ENCODE measurements at places on chromosomes 16 and 17. TPM values are rescaled to one million over a fixed set of nuclear protein-coding genes. Genes with fewer than 3 reads are reported as not detected.

DUS2 gene
- 21.1 TPM for total RNA-seq

DPEP3 gene
- not detected for total RNA-seq

HBQ1 gene
- 5.5 TPM for total RNA-seq

- ATAC-seq = no peak
Observed at GRCh38 chr17:74637265-74637664, 13.7 kb upstream of the CD300E start.

DNA sequence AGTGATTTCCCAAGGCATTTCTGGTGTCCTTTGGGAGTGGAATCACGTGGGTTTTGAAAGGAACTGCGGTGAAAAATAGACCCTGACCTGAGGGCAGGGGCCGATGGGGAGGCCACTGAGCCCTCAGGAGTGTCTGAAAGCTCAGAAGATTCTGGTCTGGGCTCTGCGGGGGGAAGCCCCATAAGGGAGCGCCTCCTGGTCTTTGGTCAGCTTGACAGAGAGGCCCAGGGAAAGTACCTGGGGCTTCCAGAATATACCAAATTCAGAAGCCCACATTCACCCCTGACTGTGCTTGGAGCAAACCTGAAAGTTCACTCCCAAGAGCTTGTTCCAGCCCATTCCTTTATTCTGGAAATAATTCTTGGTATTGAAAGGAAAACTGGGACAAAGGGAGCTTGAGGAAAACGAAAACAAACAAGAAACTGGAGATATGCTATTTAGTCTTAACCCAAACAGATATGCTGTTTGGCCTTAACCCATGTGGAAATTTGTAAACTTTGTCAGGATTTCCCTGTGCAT is 23.2 kb upstream of the NAGLU start:
- ATAC-seq = no peak

DNA sequence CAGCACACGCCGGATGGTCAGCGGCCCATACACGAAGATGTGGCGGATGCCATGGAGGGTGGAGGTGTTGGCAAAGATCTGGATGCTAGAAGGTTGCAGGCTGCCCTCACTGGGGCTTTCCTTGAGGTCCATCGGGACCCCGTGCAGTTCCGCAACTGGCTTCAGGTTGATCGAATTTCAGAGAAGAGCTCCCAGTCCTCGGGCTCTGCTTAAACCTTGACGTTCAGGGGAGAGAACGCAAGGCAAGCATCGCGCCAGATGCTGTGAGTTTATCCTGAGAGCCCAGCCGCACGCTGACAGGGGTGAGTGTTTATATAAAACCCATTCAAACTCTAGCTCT is 98.7 kb upstream of the CCL2 start:
- ATAC-seq = no peak

CCL4L2 gene
- total RNA-seq = not detected

DNA sequence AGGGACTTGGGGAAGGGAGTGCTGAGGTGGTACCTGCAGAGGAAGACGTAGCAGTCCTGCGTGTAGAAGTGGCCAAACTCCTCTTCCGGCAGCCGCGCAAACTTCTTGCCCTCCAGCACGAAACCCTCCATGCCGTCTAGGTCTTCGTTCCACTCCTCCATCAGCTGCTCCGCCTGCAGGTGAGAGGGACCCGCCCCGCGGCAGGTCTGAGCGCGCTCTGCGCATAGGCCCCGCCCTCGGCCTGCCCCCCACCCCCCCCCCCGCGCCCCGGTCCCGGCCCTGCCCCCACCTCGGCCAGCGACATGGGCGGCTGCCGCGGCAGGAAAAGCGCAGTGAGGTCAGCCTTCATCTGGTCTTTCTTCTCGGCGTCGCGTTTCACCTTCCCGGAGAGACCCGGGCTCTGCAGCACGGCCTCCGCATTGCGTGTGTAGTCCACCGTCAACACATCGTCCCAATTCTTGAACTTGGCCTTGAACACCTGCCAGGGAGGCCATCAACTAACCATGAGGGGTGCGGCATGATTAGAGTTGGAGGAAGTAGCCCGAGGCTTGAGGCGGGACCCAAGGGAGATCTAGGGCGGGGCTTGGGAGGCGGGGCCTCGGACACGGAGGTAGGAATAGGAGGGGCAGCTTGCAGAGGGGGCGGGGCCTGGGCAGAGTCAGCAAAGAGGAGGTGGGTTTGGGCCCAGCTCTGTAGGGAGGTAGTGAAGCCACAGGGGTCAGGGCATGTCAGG is 11.5 kb downstream of the FLII start:
- peak; percentile 40 for ATAC-seq

DNA sequence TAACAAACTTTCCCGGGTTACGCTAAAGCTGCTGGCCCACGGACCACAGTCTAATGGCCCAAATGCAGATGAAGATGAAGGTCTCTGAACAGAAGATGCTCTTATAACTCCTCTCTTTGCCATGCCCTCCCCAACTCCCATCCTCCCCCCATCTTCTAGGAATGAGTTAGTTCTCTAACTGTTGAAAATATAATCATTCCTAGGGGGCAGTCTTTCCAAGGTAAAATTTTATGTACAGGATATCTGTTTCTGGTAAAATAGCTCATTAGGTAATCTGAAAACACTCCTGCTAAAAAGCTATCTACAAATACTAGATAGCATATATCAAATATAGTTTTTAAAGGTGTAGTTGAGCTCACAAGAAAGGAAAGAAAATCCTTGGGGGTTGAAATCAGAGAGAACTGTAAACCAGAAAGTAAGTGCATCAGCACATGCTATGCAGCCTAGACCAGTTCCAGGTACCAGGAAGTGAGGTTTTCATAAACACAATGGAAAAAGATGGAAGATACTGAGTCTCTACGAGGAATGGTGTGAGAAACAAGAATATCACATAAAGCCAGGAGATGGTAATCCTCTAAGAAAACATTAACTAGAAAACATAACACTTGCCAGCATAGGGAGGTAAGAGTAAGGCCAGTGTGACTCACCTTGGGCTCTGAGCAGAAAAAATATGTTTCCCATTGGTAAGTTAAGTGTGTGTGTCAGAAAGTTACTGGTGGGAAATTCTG is 38.1 kb downstream of the CMC2 start:
- no peak for ATAC-seq

DNA sequence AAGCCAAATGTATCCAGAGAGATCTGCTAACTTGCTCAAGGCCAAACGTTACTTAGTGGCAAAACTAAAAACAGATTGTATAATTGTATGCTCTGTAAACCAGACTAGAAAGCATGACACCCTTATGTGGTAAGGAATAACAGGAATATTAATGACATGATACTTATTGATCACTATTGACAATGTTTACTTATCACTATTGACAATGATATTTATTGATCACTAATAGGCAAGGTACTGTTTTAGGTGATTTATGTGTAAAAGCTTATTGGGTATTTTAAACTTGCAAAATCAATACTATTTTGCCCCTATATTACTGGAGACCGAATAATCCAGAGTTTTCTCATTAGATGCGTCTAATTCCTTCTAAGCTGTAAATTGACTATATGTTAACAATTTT is 985.1 kb downstream of the CDH11 start:
- ATAC-seq = no peak

DOC2A gene
- total RNA-seq = 4.7 TPM

ALDH3A1 gene
- 8.4 TPM for total RNA-seq

GRCh38 chr17:61139219-61139618 is 260.4 kb upstream of the TBX2 start:
- ATAC-seq = no peak

DNA sequence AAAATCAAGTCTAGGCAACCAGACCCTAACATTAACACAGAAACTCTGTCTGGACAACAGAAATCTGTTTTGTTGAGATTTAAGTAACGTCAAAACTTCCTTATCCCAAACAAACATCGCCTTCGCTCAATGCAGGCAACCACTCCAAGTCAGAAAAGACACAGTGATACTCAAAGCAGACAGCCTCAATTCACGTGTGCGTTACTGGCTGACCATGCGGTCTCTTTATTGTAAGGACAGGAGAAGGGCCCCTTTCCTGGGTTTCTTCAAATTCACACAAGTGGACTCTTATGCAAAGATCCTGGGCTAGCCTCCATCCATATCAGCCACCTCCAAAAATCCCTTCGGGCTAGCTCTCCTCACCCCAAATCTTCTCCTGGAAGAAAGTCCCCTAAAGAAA is 467.7 kb downstream of the SOX9 start:
- ATAC-seq = no peak

GRCh38 chr17:1047879-1048470 is 51.0 kb downstream of the TIMM22 start:
- peak; percentile 41 for ATAC-seq

- no peak for ATAC-seq
Observed at GRCh38 chr17:3750926-3751325, 27.2 kb downstream of the HASPIN start.

DNA sequence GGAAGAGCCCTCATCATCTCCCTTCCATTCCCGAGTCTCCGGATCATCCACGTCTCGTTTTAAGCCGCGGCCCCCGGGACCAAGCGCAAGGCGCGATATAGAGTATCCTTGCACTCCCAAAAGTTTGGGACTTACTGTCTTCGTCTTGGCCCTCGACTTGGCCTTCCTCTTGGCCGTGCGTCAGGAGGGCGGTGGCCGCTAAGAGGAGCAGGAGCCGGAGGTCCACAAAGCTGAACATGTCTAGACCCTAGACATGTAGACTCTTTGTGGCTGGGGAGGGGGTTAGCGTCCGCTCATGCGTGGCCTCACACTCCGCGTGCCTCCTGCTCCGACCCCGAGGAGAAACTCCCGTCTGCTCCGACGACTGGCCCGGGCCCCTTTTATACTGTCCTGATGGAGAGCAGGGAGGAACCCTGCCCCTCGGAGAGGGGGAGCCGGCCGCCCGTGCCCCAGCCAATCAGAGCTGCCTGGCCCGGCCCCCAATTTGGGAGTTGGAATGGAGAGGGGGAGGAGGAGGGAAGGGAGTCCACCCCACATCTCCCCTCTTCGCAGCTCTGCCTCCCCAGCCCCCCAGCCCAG is at the start of gene COL1A1:
Gene COL1A1 (minus strand): TSS at position 356 of the 579 bp plus-strand sequence. CDS start 118 bp downstream, at position 238.
- ATAC-seq = no peak

PRSS36 gene
- total RNA-seq = 4.3 TPM

GRCh38 chr16:77610496-77610895 is 111.8 kb upstream of the NUDT7 start:
- ATAC-seq = no peak

DNA sequence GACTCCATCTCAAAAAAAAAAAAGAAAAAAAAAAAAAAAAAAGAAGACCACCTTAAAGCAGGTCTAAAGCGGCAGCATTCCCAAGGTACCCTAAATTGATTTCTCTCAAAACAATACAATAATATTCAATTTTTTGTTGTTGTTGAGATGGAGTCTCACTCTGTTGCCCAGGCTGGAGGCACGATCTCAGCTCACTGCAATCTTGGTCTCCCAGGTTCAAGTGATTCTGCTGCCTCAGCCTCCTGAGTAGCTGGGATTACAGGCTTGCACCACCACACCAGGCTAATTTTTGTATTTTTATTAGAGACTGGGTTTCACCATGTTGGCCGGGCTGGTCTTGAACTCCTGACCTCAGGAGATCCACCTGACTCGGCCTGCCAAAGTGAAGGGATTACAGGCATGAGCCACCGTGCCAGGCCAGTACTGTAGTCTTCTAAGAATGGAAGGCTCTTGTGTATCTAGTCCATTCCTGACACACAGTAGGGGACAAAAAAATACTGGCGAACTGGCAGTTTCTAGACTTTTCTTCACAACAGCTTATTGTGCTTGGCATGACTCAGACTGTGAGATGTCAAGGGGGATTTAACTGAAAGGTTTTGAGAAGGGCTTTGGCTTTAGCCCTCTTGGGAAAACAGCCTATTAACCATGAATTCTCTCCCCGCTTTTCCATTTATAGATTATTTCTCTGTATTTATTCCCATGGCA is 17.3 kb downstream of the CDR2 start:
- ATAC-seq = no peak

- no peak for ATAC-seq
Observed at GRCh38 chr17:74097450-74098135, 105.9 kb upstream of the RPL38 start.

DNA sequence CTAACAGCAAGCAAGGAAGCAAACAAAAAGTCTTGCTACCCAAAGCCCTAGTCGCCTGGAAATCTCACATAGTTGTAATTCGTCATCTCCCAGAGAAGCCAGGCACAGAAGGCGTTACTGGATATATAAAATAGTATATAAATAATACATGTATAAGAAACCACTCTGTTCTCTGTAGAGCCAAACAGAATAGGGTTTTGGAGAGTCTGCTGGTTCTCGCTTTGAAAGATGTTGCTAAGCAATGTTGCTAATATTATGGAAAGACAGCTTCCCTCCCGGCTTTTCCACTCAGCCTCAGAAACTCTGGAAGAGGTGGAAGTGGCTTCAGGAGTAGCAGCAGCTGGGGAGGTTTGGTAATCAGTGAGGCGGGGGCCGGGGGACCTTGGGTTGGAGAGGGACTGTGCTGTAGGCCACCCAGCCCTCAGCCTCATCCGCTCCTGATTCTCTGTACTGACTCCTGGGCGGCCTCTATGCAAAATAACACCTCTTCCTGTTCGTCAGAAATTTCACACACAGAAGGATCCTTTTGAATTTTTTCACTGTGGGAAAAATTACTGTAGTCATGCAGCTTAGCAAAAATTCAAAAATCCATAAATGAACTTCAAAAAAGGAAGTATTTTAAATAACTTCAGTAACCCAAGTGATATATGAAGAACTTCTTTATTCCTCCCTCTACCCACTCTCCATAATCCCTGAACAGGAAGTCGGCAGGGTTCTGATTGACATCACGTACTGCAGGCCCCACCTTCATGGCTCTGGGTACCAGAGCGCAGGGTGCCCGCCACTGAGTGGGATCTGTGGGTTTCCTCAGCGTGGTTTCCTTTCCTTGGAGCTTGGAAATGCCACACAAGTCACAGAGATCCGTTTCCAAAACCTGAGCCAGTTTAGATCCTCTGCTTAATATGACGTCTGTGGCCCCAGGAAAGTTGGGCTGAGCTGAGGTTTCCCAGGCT is 51.4 kb downstream of the RAP1GAP2 start:
- ATAC-seq = no peak

CRYM gene
- 6.9 TPM for total RNA-seq

DNA sequence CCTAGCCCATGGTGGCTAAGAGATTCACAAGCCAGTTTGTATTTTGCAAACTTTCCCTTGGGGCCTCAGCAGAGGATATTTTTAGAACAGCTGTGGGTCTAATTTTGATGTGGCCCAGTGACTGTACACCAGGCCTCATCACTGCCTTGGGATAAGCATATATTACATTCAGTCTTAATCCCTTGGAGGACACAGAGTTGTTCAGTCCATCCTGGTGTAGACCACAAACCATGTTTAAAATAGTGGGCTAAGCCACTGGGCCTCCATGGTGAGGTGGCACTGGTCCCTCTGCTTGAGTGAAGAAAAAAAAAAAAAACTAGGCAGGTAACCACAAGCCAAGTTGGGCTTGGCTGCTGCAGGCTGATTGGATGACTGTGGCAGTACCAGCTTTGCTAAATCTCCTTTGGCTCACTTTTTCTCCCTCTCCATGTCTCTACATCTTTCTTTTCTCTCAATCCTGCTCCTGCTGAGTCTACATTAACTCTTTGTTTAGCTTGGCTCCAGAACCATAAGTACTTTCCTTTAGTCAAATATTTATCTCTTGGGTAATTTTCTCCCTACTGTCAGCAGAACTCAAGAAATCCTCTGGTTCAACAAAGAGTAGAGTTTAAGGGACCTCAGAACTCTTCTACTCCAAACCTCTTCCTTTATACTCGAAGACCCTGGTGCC is 120.0 kb upstream of the TBX2 start:
- no peak for ATAC-seq

GRCh38 chr17:50935996-50936266 is 69.8 kb upstream of the TOB1 start:
- no peak for ATAC-seq

OTOP2 gene
- 0.15 TPM for total RNA-seq

- ATAC-seq = no peak
Observed at GRCh38 chr17:40097931-40098845, 2.2 kb downstream of the NR1D1 start.
